ENCODE measurements at places on chromosomes 5 and 9.

GRCh38 chr9:132543960-132544359, 38.4 kb upstream of the BARHL1 start:
- no peak for DNase-seq

- no peak for DNase-seq
Observed at GRCh38 chr5:81860778-81861177, 109.9 kb upstream of the SSBP2 start.

GRCh38 chr9:123302348-123303214, 34.2 kb upstream of the STRBP start:
- no peak for DNase-seq

- DNase-seq = no peak
Observed at GRCh38 chr9:28832168-28832770, 1259.0 kb upstream of the C9orf72 start.

Data from T-cell (primary cell).